Upper lobe of right lung (tissue), 1 donor: ENCODE measurements at places on chromosomes 16 and 17. TPM values are rescaled to one million over a fixed set of nuclear protein-coding genes. Genes with fewer than 3 reads are reported as not detected.

- no peak for DNase-seq
Measured at GRCh38 chr16:60225541-60225940, 1491.4 kb upstream of the GOT2 start.

GRCh38 chr17:81287741-81288430 lies 7.2 kb downstream of the SLC38A10 start:
- no peak for DNase-seq

DNA sequence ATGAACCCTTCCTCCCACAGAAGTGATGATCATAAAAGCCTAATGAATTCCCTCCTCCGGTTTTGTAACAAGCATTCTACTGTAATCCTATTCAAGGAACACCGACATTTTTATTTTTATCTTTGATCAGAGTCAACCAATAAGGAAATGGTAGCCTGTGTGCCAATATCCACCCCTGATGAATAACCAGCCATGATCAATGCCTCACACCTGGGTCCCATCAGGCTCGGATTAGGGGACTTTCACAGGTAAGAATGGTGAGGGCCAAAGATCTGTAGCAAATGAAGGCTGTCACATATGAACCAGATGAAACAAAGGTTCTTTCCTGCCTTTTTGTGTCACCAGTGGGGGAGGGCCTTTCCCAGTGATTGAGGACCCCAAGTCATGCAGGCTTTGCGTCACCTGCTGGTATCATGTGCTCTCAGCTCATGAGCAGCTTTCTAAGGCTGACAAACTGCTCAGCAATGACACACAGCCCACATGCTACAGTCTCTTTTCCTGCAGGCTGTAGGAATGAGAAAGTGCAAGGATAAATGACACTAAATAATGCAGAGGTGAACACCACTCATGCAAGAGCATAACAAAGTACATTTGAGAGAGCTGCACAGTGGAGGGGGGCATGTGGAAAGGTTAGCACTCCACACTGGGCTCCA lies 34.9 kb downstream of the TOM1L2 start:
- DNase-seq = no peak

Gene LRRC36
- total RNA-seq = 27.4 TPM
